ENCODE measurements at places on chromosomes 5 and 9.

- no peak for DNase-seq
These were observed 197.7 kb downstream of the NTRK2 start for GRCh38 chr9:84867186-84867585.

DNA sequence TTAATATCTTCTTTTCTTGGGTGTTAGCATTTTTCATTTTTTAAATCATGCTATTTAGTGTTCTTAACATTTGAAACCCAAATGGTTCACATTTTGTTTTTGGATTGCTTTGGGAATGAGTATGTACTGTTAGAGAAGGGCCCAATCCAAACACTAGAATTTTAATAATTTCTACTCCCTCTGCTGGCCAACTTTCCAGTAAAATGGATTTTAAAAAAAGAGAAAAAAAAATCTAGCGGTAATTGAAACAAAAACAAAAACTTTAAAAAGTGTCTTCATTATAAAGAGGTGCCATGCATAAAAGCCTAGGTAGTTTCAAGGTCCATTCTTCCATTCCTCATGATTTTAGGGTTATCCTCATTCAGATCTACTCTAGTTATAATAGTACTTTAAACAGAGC lies 32.1 kb upstream of the RICTOR start:
- no peak for DNase-seq

DNA sequence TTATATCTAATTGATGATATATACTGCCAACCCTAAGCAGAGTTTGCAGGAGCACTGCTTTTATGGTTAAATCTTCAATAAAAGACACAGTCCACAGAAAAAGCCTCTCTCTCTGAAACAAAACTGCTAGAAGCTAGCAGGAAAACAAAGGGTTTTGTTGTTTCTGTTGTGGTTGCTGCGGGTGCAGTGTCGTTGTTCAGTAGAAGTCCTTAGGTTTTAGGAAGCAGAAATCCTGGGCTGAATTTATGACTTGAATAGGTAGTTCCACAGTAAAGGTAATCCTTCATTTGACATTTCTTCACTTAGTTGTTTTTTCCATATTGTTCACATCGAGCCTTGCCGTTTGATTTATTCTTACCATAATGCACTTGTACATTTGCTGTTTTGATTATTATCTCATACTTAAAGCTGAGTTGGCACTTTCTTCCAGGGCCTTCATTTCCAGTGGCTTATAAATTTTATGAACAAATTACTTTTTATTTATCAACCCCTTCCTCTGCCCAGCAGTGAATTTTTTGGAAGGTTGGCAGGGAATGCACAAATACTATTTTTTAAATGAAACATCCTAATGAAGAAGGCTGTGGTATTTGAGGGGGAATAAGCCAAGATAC lies 209.6 kb upstream of the SLC30A5 start:
- no peak for DNase-seq

GRCh38 chr9:7117676-7118561 lies 360.1 kb downstream of the KDM4C start:
- DNase-seq = peak; percentile 77

- no peak for DNase-seq
These were observed 538.2 kb downstream of the CYLC2 start for GRCh38 chr9:103533318-103533717.

- no peak for DNase-seq
These were observed 138.9 kb upstream of the CDKN2B start for GRCh38 chr9:22147813-22148527.

- DNase-seq = no peak
These were observed 36.2 kb upstream of the CXXC5 start for GRCh38 chr5:139611703-139612584.

DNA sequence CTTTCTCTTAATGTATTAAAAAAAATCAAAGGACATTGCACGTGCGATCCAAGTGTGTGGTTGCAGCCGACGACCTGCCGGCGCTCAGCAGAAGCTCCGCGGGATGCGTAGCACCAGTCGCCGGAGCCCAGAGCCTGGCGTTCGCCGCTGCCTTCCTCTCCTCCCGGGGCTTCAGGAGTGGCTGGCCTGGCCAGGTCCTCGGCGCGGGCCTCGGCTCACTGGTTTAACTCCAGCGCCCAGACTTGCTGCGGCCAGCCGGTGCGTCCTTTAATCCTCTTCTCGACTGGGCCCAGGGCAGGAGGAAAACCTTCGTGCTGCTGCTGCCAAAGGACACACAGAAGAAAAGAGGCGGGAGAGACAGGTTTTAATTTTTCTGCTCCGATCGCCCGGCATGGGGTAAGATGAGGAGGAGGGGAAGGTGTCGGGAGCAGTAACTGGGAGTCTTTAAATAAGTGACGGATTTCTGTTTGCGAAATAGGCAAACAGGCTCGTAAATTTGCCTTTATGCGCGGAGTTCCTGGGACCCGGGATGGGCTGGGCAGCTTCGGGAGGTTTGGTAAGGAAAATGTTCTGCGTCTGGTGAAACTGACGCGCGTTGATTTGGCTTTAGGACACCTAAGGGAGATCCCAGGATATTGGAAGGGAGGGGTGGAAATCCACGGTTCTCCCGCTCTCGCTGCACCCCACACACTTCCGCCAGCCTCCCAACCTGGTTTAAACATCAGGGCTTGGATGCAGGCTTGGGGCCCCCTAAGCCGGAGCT lies 2.3 kb downstream of the HAND1 start:
- no peak for DNase-seq

GRCh38 chr5:178540526-178540925 lies 49.7 kb downstream of the COL23A1 start:
- DNase-seq = no peak

- DNase-seq = no peak
These were observed 132.0 kb downstream of the LIFR start for GRCh38 chr5:38424148-38425060.

GRCh38 chr9:89543111-89543510 lies 45.2 kb upstream of the SEMA4D start:
- DNase-seq = no peak

- DNase-seq = no peak
These were observed 129.1 kb upstream of the MEF2C start for GRCh38 chr5:89011778-89012711.

DNA sequence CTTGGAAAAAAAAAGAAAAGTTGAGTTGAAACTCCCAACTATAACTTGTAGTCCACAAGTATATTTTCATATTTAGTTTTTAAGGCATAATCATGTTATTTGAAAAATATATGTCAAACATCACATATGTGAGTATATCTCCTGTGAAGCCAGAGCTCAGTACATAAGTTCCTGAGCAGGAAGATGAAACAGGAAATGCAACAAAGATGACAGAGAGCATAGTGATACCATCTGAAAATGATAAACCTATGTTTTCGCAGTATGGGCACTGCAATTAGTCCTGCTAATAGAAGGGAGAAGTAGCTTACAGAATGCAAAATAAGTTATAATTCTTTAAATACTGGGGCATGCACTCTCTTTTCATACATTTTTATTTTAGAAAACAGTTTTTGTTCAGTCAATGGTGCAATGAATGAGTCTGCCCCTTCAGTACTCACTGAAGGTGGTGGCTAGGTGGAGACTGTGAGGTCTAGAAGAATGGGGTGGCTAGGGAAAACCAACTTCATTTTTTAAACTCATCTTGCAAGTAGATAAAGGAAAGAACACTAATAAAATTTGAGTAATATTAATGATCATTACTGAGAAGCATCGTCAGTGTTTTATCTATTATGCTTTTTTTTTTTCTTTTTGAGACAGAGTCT lies 54.1 kb upstream of the FYB1 start:
- no peak for DNase-seq

GRCh38 chr5:16539169-16539666 lies 73.6 kb upstream of the ZNF622 start:
- DNase-seq = peak; percentile 70

DNA sequence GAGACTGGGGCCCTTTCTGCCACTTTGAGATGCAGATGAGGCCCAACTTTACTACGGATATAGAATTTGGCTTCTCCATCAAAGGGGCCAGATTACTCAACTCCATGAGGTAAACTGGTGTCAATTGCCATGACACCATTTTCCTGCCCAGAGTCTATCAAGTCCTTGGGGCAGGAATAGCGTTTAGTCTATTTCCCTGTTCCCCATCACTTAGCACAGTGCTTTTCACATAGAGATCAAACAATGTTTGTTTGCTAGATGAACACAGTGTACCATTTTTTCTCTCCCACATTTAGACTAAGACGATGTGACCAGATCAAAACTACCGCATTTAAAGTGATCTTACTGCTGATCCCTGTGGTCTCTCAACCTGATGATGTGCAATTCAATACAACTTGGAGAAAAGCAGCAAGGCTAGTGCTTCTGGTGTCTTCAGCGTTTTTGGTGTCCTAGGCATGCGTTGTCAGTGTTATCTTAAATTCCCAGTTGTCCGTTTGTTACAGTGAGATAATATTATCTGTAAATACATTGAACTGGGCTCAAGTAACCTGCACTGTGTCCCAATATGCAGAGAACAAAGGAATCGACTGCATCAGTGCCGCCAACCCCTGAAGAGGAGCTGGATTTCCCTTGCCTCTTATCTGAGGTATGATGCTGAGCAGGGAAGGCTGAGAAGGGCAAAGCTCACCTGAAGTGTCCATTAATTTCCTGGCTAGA lies 446.2 kb downstream of the PLK2 start:
- no peak for DNase-seq

GRCh38 chr9:136985027-136985602 lies 2.3 kb downstream of the LCNL1 start:
- DNase-seq = no peak

DNA sequence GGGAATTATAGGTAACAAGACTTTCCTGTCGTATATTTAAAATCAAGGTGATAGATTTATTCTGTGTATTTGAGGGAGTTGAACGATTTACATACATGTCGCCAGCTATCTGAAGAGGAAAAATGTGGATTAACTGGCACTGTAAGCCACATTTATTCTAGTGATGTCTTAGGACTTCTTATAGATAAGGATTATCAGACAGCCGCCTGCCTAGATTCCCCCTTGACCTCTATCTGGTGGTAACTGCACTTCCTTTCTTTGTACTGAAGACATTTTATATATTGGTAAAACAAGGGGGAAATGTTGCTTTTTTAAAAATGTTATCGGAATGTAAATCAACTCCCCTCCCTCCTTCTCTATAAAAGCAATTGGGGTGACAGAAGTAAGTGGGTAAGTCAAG lies 39.3 kb upstream of the F2RL2 start:
- DNase-seq = no peak

Measured in G401 (cell line).